Heart right ventricle (tissue), 16 donors: ENCODE measurements at places on chromosomes 5 and 9.

DNA sequence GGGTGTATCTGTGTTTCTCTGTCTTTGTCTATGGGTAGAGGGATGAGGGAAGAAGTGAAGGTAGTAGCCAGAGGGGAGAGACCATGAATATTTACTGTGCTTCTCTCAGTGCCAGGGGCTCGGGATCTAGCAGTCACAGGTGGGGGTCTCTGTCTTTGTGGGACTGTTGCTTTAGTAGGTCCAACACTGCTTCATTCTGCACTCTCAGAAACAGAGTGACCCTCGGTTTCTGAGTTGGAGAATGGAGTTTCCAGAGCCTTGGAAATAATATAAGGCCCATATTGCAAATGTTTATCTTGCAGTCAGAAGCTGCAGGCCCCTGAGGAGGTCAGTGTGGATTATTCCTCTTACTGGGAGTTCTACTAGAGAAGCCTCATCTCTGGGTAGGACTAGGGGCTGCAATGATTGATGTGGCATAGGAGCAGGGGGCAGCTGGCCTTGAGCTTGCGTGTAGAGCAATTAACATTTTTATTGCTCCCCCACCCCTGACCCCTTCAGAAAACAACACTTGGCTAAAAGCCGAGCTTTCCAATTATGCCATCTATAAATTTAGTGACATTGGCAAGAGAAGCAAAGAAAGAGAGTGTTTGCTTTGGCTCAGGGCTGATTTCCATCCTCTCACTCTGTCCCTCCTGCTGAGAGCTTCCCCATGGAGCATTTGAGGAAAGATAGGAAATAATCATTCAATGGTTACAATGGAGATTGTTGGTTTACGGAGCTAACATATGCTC, 55.0 kb upstream of the TRPC7 start:
- DNase-seq, result no peak

DNA sequence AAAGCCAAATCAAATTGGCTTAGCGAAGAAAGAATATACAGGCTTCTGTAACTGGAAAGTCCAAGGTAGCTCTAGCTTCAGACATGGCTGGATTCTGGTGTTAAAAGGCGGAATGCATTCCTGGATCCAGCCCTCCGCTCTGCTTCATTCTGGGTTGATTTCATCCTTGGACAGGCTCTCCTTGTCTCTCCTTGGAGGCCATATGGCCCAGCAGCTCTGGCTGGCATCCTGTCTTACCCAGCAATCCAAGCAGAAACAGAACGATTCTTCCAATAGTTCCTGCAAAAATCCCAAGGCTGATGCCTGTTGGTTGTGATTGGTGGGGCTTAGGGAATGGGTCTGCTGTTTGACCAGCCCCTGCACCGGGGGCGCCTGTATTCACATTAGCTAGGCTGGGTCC, 37.0 kb upstream of the SAP30L start:
- no peak for DNase-seq

GRCh38 chr9:26574898-26575440, 317.6 kb downstream of the CAAP1 start:
- no peak for DNase-seq

DNA sequence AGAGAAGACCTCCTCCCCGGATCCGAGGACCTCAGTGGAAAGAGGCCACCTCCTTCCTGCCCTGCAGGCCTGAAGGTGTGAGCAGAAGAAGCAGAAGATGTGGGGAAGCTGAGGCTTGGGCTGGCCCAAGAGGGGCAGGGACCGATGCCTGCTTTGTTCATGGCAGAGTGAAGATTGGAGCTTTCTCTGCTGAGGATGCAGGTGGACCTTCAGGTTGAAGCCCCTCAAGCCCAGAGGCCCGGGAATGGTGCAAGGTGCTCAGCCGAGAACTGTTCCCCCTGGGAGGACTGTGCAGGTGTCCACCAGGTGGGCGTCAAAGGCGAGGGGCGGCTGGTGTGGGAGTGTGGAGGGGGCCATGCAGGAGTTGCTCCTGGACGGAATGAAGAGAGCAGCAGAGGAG, 277.9 kb upstream of the IRX2 start:
- DNase-seq, result no peak

- DNase-seq, result no peak
These were observed 325.6 kb downstream of the TRPM3 start for GRCh38 chr9:70795841-70796240.

GRCh38 chr9:92895812-92896436, 18.1 kb upstream of the ZNF484 start:
- DNase-seq, result no peak

- no peak for DNase-seq
These were observed 131.7 kb downstream of the DAB2IP start for GRCh38 chr9:121783111-121783510.

- no peak for DNase-seq
These were observed 32.8 kb downstream of the PHAX start for GRCh38 chr5:126633552-126633951.

DNA sequence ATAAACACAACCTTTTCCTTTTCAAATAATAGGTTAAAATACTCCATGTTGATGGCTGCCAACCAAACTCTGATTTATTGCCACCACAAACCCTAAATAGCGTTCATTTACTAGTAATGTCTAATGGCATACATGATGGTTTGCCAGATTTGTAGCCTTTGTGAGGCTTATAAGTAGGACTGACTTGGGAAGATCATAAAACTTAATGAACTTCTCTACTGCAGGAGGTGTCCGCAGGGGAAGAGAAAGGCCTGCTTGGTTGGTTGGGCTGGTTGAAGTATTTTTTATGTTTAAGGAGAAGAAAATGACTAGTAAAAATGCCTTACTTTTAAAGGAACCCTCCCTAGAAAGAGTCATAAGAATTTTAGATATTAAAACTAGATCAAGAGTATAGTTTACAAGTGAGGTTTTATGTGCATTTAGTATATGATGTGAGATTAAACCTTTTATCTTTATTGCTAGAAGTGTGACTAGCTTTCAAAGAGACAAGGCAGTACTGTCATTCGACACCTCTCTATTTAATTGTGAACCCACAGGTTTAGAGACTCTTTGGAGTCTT, 5.0 kb downstream of the PBX3 start:
- DNase-seq, result no peak

DNA sequence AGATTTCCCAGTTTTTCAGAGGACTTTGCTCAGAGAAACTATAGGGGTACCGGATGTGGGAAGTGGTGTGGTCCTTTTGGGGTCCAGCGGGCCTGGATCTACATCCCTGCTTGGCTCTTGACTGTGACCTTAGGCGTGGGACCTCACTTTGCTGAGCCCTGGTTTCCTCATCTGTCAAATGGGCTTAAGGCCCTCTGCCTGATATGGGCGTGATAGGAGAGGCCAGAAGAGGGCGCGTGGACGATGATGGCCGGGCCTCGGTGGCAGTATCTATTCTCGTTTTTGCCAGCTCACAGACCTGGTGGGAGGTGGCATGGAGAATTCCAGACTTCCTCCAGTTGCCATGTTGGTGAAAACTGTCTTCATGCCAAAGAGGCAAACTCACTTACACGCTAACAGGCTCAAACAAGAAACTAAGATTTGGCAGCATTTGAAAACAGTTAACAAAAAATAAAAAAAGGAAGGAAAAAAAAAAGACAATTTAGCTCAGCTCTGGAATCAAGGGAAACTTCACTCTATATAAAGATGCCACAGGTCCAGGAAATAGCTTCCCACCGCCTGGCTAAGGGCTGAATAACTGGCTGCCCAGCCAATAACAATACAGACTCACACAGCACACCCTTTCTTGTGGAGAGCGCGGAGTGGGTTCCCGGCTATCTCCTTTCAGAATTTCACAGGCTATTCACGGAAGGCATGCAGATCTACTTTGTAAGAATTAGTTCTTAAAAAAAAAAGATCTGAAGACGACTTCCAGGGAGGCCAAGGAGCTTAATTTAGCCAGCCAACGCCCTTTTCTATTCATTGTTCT, 1.7 kb downstream of the SH3PXD2B start:
- DNase-seq, result no peak

GRCh38 chr5:80216753-80217596, 38.9 kb downstream of the SERINC5 start:
- DNase-seq, result peak; percentile 68

- DNase-seq, result no peak
These were observed 58.5 kb downstream of the CNTRL start for GRCh38 chr9:121133104-121133816.

DNA sequence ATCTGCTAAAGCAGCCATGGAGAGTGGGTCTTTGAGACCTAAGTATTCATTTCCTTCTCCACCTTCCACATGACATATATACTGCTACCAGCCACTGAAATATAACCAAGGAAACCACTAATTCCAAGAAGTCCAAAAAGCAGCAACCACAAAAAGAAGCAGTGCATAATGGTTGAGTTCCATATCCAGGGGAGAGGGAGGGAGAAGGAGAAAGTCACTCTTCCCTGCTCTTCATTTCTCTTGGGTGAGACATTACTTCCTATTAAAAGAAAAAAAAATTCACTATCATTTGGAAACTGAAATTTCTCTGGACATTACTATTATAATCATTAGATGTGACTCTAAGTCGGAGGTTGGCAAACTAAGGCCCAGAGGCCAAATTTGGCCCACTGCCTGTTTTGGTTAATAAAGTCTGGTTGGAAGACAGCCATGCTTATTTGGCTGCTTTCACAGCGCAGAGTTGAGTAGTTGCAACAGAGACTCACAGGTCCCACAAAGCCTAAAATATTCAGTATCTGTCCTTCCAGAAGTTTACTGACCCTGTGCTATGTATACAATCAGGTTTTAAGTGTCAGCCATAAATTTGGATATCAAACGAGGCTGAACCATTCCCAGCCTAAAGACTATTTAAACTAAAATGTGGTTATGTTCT, 168.6 kb downstream of the MPDZ start:
- DNase-seq, result peak; percentile 18

DNA sequence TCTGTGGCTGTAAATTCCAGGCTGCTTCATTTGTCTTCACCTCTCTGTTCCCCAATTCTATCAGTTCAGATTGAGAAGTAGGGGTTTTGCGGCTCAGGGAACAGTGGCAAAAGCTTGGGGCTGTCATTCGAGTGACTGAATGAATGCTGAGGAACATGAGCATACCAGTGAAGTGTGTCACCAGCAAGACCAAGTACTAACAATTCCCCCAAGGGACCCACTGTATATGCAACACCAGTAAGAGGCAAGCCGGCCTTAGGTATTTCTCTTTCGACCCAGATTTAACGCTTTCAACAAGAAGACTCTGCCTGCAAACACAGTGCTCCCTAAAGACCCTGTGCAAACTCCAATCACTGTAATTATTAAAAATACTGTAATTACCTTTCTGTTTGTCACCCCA, 25.8 kb downstream of the KLHL3 start:
- no peak for DNase-seq

GRCh38 chr5:141872496-141873356, 5.5 kb downstream of the PCDH1 start:
- DNase-seq, result no peak

- no peak for DNase-seq
These were observed 54.9 kb upstream of the ZNF169 start for GRCh38 chr9:94204174-94204573.

- DNase-seq, result no peak
These were observed 599 bp downstream of the NMRK1 start for GRCh38 chr9:75087289-75087823.

- DNase-seq, result no peak
These were observed 390.4 kb downstream of the EBF1 start for GRCh38 chr5:158709279-158709678.

GRCh38 chr5:153797484-153797883, 241.2 kb downstream of the FAM114A2 start:
- no peak for DNase-seq

DNA sequence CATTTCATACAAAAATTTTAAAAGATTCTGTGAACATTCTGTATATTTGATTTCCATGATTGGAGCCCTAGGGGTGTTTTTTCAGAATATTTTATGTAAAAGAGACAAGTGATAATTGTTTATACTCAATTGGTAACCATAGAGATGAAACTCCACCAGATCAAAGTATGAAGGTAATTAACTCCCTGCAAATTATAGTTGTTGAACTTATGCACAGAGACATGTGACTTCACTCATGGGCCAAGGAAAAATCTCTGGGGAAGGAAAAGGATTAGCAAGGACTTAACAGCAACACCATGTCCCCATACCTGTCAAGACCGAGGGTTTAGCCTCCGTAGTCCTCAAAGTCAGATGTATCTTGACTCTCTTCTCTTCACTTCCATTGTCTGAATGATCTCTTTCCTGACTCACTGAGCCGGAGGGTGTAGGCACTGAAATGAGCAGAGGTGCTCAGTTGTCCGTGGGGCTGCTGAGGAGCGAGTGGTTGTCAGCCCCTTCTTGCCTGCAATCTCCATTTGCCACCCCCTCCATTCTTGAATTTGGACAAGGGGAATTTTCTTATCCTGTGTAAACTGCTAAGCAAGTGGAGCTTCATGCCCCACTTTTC, 17.5 kb upstream of the CXCL14 start:
- DNase-seq, result no peak

- no peak for DNase-seq
These were observed 19.2 kb downstream of the SLC23A1 start for GRCh38 chr5:139363937-139364336.

- no peak for DNase-seq
These were observed 42.2 kb upstream of the RNF130 start for GRCh38 chr5:180113660-180114303.

DNA sequence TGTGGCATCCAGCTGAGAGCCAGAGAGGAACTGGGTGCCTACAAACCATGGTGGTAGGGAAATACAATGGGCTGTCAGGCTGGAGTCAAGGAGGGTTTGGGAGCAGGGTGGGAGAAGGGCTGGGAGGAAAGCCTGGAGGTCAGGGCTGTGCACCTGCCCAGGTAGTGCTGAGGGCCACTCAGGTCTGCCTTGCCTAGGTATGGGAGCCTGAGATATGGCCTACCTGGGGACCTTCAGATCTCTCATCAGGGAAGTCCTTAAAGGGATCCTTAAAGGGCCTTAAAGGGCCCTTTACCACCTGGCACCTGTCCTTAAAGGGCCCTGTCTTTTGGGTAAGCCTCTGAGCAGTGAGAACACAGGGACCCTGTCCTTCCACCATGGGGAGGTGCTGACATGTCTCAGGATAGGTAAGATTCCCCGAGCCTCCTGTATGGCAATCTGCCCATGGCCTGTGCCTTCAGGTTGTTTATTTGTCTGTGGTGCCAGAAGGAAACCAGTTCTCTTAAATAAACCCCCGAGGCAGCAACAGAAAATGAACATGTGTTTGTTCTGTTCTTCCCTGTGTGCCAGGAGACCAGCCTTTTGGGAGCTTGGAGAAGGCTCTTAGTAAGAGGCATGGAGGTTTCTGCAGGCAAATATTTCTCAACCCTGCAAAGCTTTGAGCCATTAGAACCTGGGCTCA, 23.3 kb downstream of the SLC25A48 start:
- DNase-seq, result no peak

- DNase-seq, result no peak
These were observed 131.6 kb downstream of the EBF1 start for GRCh38 chr5:158968150-158968549.

- peak; percentile 30 for DNase-seq
These were observed 20.5 kb downstream of the ABCA1 start for GRCh38 chr9:104907278-104907951.
